IMR-90 (cell line): ENCODE measurements at places on chromosomes 1 and 21. TPM values are rescaled to one million over a fixed set of nuclear protein-coding genes. Genes with fewer than 3 reads are reported as not detected.

GRCh38 chr1:110176299-110176956 lies 26.1 kb downstream of the SLC6A17 start:
- H3K27ac ChIP-seq = no peak overlapping the region
- no peak for DNase-seq
- H3K4me3 ChIP-seq = no peak overlapping the region
- H3K36me3 ChIP-seq = no peaks in the 10 kb centered on the region
- peaks cover 14% of the 10 kb centered on the region; the same call in 1 of the 2 replicates for H3K27me3 ChIP-seq

DNA sequence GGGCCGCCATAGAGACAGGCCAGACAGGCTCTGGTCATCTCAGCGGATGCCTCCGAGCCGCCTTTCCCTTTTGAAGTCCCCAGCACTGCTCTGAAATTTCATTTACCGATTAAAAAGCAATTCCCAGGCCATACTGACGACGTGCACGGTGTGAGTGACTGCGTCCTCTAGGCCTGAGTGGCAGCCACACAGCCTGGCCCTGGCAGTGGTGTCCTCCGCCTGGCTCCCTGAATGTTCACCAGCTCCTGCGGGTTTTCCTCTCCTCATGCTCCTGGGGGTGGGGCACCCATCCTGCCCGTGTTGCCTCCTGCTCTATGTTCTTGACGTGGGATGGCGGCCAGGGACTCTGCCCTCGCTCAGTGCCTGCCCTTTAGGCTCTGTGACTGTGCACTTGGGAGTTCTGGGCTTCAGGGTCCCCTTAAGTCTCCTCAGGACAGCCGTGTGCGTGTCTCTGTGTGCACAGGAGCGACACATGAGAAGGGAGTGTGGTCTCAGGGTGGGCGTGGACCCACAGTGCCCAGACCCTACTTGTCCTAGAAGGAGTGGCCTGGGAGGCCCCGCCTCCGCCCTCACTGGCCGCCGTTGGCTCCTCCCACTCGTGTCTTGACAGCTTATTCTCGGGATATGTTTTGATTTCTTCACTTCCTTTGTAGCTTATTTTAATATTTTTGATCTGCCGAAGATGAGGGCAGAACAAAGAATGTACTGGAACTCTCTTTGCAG lies 3.6 kb downstream of the SKI start:
- no peaks in the 10 kb centered on the region for H3K27me3 ChIP-seq
- DNase-seq = peak; percentile 81
- peak overlapping the region; percentile 97 for H3K4me3 ChIP-seq
- H3K36me3 ChIP-seq = peaks cover 4% of the 10 kb centered on the region; the same call in 1 of the 2 replicates
- H3K27ac ChIP-seq = peak overlapping the region; percentile 69

GRCh38 chr1:17207046-17207445 lies 2.1 kb downstream of the PADI1 start:
- peaks cover 3% of the 10 kb centered on the region for H3K4me1 ChIP-seq
- no peaks in the 10 kb centered on the region for H3K36me3 ChIP-seq
- H3K4me3 ChIP-seq = no peak overlapping the region

DNA sequence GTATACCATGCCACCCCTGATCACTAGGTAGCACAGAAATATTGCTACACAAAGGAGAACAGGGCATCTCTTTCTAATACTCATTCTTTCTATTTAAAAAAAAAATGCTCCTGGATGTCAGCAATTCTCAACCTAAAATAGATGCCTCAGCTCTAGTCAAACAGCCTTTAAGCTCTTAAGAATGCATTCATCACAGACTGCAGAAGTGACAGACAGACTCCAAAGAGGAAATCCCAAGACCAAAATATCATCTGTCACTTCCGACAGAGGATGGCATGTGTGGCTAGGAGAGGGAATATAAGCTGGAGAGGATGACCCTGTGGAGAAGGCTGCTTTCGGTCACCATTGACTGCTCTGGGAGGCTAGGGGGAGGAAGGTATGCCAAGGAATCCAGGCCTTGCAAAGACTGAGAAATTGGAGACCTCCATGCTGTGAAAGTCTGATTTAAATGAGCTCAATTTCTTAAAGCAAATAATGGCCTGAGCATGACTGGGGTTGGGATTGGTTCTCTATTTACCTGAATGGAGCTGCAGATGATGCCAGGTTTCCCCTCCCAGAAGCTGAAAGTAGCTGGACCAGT lies 277.4 kb downstream of the BRINP2 start:
- DNase-seq = no peak
- no peaks in the 10 kb centered on the region for H3K36me3 ChIP-seq
- no peak overlapping the region for H3K27ac ChIP-seq
- no peaks in the 10 kb centered on the region for H3K27me3 ChIP-seq
- no peaks in the 10 kb centered on the region for H3K4me1 ChIP-seq

Gene SPATA1
- under 0.01 and 0.56 TPM in 2 replicates for total RNA-seq
